Hypothalamus (tissue), 51 donors: ENCODE measurements at places on chromosomes 16 and 17.
A peak's percentile ranks its signal among the peaks of the same experiment; 100 is the strongest.

DNA sequence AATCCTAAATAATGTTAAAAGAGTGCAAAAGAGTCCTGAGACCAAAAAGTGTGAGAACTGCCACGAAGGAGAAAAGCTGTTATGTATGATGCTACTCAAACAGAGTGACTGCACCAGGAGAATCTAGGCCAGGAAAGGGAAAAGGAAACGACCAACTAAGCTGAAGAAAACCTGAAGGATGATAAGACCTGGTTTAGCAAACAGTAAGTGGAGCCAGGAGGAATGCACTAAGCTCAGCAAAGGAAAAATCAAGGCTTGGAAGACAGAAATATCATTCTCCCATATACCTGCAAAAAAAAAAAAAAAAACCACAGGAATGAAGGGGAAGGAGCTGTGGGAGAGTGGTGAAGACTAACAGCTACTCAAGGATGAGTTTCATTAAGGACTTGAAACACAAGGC, 21.1 kb downstream of the CMC2 start:
- no peak for DNase-seq

GRCh38 chr16:50696575-50697420, 3.4 kb downstream of the NOD2 start:
- DNase-seq = no peak

DNA sequence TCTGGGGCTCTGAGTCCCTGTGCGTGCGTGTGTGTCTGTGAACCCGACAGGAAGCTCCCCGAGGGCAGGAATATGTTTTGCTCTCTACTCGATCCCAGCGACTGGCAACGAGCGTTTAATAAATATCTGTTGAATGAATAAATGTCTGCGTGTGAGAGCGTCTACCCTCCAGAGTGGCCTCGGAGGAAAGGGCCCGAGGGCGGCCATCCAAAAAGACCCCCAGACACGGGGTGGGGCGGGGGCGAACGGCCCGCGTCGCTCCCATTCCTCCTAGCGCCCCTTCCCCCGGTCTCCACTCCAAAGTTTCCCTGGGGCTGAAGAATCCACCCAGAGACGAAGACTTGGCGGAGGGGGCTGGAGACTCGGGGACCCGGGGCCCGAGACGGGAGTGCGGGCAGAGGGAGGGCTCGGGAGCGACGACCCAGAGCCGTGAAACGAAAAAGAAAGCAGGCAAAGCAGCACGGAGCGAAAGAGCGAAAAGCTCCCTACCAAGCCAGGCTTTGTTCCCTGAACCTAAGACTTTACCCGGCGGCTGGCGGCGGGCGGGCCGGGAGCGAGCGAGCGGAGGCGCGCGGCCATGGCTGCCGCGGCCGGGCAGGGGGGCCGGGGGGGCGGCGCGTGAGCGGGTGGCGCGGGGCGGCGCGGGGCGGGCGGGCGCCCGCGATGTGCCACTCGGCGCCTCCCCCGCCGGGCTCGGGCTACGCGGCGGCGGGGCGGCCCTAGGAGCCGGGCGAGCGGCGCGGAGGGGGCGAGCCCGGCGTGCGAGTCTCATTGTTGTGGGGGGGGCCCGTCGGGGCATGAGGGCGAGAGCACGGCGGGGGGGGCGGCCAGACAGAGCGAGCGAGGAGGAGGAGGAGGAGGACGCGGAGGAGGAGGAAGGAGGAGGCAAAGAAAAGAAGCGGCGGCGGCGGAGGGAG, at the start of gene MLLT6:
Gene MLLT6, plus strand, starts transcription at position 668 of the 917 bp plus-strand sequence. CDS start 360 bp downstream, outside the sequence.
- peak; percentile 80 for DNase-seq

DNA sequence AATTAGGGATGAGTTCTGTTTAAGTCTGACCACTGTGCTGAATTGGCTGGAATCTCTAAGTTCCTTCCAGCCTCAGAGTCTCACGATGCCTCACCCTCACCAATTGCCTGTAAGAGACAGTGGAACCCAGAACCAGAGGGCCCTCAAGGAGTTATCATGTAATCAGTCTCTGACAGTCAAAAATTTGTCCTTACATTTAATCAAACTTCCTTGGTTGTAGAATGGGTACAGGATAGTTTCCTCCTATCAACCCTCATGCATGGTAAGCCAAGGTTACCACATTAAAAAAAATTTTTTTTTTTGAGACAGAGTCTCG, 83.2 kb downstream of the CDK5R1 start:
- no peak for DNase-seq

DNA sequence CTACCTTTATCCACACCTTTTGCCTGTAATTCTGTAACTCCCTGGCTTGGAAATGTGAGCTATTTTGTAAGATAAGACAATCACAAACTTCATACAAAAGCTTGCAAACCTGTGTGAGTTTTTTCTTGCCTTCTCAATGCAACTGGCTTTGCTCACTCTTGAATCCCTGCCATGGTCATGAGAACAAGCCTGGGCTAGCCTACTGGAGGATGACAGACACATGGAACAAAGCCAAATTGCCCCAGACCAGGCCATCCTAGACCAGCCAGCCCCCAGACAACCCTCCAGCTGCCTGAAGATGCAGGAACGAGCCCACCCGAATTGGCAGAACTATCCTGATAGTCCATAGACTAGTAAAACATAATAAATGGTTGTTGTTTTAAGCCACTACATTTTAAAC, 466.6 kb upstream of the ERCC4 start:
- no peak for DNase-seq

GRCh38 chr16:15966420-15966819, 17.0 kb downstream of the ABCC1 start:
- DNase-seq = no peak

DNA sequence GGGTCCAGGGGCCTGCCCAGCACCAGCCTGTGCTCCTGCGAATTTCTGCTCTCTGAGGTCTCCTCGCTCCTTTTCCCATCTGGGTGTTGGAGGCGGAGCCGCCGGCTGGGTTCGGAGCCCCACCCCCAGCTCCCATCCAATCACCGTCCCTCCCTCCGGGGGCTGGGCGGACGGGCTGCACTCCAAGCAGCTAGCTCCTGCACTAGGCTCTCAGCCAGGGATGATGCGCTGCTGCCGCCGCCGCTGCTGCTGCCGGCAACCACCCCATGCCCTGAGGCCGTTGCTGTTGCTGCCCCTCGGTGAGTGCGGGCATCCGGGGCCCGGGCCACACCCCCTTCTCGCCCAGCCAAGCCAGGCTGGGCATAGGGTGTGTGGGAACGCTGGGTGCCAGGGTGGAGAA, at the start of gene NRN1L:
Gene NRN1L, plus strand, starts transcription at position 202 of the 400 bp plus-strand sequence. Its CDS starts 19 bp downstream, at position 221.
- peak; percentile 81 for DNase-seq

GRCh38 chr17:47267354-47267828, 13.8 kb downstream of the ITGB3 start:
- no peak for DNase-seq

DNA sequence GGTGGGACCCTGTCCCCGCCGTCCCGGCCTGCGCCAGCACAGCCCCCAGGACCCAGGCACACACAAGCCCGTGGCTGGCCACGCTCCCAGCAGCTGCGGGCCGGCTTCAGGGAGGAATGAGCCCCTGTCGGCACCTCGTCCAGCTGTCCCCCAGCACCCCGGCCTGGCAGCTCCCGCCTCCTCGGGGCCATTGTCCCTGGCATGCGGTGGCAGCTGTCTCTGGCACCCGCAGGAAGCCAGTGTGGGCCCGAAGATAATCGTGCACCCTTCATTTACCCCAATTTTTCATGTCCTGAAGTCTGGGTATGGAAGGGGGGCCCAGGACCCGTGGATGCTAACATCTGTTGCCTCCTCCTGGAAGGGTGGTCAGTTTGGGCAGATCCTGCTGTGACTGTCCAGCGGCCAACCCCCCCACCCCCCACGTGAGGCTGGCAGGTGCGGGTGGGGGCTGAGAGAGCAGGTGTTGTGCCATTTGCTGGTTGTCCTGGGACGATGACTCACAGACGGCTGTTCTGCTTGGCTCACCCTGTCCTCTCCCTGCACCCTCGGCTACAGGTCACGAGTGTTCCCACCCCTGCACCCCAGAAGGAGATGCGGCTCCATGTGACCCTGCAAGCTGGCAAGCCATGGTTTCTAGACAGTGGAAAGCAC, 4.0 kb upstream of the LMF1 start:
- DNase-seq = peak; percentile 74

DNA sequence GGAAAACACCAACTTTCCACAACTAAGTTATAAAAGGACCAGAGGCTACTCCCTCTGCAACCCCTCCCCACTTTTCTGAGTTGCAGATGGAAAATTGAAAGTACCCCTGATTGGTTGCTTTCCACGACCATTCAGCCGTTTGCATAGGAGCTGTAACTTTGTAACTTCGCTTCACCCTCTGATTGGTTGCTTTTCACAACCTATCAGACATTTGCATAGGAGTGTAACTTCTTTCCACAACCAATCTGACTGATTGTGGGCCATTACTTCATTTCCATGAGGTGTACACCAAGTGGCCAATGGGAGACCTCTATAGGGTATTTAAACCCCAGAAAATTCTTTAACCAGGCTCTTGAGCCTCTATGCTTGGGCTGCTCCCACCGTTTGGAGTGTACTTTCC, 644.1 kb downstream of the WWOX start:
- no peak for DNase-seq

- DNase-seq = no peak
Measured at GRCh38 chr16:87135246-87136030, 181.8 kb downstream of the C16orf95 start.

- no peak for DNase-seq
Measured at GRCh38 chr17:61238455-61238933, 161.1 kb upstream of the TBX2 start.

DNA sequence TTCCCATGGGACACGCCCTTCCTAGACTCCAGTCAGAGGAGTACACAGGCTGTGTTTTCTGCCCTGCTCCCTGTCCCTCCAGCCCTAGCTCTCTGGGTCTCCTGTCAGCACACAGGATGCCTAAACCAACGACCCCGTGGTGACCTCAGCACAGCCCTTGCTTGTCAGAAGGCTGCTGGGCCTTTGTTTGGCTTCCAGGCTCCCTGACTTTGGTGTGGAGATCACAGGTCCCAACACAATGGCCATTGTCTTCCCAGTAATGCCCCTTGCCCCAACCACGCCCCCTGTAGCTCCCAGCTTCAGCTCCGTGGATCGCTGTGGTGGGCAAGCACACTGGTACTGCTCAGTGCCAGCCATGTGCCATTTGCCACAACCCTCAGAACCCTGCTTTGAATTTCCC, 15.0 kb downstream of the HNF1B start:
- DNase-seq = no peak

DNA sequence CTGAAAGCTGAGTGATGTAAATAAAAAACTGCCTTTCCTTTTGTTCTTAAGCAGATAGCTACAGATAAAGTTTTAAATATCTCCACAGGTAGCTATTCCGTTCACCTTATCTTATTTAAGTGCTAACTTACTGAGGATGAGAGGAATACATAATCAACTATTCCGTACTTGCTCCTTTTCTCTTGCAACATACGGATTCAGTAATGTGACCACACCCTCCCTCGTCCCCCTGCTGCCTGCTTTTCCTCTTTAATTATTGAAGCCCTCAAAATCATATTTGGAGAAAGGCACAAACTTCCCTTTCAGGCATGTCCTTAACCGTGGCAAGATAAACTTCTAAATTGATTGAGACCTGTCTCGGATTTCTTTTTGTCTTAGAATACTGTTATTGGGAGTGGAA, 101.4 kb downstream of the MAP2K4 start:
- no peak for DNase-seq

GRCh38 chr17:17391668-17392370, 85.0 kb upstream of the MED9 start:
- no peak for DNase-seq

GRCh38 chr16:85872734-85873133, 26.2 kb upstream of the IRF8 start:
- DNase-seq = no peak

- DNase-seq = no peak
Measured at GRCh38 chr16:55505333-55506015, 3.4 kb upstream of the LPCAT2 start.

- DNase-seq = no peak
Measured at GRCh38 chr17:29870836-29871465, 59.1 kb downstream of the SSH2 start.

GRCh38 chr17:31266042-31266441, 31.0 kb downstream of the OMG start:
- no peak for DNase-seq

- no peak for DNase-seq
Measured at GRCh38 chr17:79537061-79537460, 73.8 kb downstream of the RBFOX3 start.

GRCh38 chr17:20156196-20157000, 147.2 kb downstream of the SPECC1 start:
- no peak for DNase-seq

DNA sequence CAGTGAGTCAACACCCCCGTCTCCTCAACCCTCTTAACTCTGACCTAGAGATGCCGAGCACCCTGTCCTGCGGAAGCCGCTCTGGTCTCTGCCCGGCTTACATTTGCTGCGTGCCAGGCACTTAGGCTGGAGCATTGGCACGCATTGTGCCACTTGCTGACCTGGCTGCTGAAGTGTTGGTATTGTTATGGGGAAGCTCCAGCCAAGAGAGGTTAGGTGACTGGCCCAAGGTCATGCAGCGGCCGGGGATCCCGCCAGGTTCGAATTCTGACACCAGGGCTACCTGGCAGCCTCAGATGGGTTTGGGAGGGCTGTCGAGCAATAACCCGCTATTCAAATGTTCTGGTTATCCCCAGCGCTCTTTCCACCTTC, 5.0 kb upstream of the HSD17B1 start:
- no peak for DNase-seq

DNA sequence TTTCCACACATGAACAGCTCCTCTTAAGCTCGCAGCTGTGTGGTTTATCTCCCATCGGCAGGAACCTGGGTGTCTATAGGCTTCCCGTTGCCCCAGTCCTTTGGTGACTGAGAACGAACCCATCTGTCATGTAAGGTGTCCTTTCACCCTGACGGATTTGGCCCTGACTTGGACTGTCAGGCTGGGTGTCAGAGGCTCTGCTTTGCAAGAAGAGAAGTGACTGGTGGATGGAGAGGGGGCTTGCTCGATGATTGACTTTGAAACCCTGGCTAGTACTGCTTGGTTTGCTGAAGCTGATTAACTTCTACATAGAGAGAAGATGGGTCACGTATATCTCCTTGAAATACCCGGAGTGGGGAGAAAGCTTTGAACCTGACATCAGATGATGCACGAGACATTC, 42.9 kb downstream of the COX4I1 start:
- no peak for DNase-seq

GRCh38 chr17:37761059-37761458, 16.2 kb upstream of the HNF1B start:
- no peak for DNase-seq

GRCh38 chr17:57597531-57598453, 147.3 kb downstream of the CCDC182 start:
- peak; percentile 30 for DNase-seq

GRCh38 chr16:29116980-29117379, 132.1 kb downstream of the LAT start:
- no peak for DNase-seq

GRCh38 chr16:2586241-2586640, 48.4 kb downstream of the PDPK1 start:
- DNase-seq = no peak

DNA sequence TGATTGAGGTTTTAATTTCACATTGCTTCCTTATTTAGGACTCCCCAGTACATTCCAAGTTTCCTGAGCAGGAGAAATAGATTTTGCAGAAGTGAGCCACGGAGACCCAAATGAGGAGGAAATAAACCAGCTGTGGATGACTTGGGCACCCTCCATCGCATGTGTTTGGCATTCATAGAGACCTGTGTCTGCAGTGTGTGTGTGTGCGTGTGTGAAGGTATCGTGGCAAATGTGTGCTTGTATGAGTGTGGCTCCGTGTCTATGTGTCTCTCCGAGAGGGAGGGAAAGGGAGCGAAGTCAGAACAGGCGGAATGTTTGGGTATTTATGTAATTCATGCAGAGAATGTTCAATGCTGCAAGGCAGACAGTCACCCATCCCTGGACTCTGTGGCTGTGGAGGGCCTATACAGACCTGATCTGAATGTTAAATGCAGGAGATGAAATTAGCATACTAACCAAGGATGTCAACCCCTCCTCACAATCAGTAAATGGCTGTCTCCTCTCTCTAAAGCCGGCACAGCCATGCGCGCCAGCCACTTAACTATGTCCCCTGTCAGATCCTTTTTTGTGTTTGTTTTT, 186.0 kb upstream of the ZFHX3 start:
- no peak for DNase-seq
